ENCODE measurements at places on chromosomes 13 and 19. TPM values are rescaled to one million over a fixed set of nuclear protein-coding genes. Genes with fewer than 3 reads are reported as not detected.

GRCh38 chr19:7534531-7535046, 928 bp upstream of the PNPLA6 start:
- DNase-seq = peak; percentile 67

GRCh38 chr13:78085434-78086225, 167.0 kb upstream of the EDNRB start:
- DNase-seq = no peak

- peak; percentile 64 for DNase-seq
Observed at GRCh38 chr19:44552324-44552723, 22.8 kb upstream of the CEACAM20 start.

DNA sequence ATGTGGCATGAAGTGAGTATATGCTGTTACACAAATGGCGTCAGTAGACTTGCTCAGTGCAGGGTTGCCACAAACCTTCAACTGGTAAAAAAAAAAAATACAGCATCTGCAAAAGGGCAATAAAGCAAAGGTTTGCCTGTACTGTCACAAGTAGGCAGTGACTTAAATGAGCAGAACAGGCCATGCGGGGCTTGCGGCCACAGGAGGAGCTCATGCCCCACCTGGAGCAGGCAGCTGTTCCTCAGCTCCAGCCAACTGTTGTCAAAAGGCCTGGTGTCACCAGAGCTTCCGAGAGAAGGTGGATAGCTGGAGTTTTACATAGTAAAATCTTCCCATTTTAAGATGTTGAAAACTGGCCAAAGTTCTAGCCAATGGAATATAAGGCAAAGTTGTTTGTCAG, 7.7 kb downstream of the ATP7B start:
- DNase-seq = no peak

DNA sequence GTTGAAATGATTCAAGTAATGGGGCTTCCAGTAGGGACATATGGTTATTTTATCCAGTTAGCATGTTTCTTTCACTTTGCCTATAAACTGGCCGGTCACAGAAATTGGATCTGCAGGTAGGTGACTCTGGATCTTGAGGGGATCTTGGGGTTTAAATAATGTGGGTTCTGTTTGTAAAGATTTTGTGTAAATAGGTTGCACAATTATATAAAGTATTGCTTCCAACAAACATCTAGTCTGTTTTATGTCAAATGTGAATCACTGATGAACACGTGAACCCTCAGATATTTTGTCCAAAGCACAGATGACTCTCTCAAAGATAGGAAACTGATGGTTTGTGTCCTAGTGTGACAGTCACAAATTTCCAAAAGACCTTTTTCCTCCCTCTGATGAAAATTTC, 98.4 kb downstream of the ZIC5 start:
- no peak for DNase-seq

GRCh38 chr19:41709951-41710645, 1.7 kb downstream of the CEACAM5 start:
- no peak for DNase-seq

GRCh38 chr19:15838351-15838750, 22.9 kb upstream of the OR10H1 start:
- DNase-seq = no peak

DNA sequence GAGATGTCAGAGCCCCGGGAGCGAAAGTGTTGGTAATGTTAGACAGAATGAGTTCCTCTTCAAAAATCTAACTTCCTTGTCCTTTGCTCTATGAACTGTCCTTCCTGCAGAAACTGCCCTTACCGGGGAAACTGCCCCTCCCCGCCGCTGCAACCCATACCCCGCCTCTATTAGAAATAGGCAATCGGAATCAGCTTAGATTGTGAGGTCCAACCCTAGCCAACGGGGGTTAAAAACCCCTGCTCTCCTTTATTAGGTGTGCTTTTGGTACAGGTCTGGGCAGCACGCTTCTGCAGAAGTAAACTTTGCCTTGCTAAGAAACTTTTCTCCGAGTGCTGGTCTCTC, 11.5 kb upstream of the CAPNS1 start:
- DNase-seq = no peak

- DNase-seq = no peak
Observed at GRCh38 chr19:40280608-40281221, 4.4 kb downstream of the AKT2 start.

DNA sequence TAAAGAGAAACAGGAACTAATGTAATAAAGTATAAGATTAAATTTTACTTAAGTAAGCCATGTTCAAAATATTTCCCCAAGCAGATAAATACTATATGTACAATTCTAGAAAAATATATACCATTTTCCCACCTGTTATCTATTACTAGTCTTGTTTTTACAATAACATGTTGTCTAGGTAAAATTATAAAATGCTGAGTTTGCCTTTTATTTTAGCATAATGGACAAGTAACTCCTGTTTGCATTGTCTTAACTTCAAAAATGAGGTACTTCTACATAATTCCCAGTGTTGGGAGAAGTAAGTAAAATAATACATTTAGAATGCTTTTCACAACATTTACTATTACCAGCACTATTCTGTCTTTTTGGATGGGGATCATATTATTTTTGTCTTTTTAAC, 800.5 kb downstream of the SLITRK6 start:
- DNase-seq = no peak

DNA sequence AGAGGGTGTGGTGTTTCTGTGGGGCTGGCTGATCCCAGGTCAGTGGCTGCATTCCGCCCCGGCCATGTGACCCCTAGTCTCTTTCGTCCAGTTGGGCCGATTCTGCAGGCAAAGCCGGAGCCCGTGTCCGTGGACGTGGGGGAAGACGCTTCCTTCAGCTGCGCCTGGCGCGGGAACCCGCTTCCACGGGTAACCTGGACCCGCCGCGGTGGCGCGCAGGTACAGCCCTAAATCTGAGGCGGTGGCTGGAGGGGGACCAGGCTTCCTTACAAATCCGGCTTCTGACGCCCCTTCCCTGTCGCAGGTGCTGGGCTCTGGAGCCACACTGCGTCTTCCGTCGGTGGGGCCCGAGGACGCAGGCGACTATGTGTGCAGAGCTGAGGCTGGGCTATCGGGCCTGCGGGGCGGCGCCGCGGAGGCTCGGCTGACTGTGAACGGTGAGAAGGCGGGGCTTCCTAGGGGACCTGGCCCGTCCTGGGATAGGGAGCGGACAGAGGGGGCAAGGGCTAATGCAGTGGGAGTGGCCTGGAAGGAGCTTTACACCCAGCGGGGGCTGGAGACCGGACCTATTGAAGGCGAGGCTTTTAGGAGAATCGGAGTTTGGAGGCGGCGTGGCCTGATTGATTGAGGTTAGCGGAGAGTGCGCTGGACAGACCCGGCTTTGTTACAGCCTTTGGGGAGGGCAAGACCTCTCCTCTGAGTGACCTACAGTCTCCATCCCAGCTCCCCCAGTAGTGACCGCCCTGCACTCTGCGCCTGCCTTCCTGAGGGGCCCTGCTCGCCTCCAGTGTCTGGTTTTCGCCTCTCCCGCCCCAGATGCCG, 4.3 kb downstream of the KIRREL2 start:
- DNase-seq = no peak

DNA sequence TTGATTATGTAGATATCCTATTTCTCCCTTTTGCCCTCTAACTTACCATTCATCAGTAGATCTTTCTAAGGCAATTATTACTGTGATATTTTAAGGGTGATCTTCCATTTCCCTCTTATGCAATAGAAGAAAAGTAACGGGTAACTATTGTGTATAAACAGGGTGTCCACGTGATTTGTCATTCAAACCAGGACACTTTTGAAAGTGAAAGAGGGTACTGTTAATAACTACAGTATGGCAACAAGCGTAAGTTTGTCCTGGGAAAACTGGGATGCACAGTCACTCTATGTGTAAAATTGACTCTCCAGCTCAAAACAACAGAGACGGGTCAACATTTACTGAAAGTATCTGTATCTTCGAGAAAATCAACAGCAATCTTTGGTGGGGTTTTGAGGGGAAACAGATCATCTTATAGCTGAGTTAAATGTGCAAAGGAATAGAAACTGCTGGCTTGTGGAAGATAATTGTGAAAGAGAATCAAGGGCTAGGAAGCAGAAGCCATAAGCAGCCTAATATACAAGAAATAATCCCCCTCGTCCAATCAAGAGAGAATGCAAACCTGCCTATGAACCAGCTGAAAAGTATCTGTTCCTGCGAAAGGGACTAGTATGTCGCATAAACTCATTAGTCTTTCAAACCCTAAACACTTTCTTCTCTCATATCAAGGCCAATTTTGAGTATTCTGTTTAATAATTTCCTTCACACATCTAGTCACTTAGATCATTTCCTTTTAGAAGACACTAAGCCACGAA, 126.7 kb downstream of the FOXO1 start:
- no peak for DNase-seq

- no peak for DNase-seq
Observed at GRCh38 chr13:104796581-104796980, 1730.4 kb upstream of the SLC10A2 start.

DNA sequence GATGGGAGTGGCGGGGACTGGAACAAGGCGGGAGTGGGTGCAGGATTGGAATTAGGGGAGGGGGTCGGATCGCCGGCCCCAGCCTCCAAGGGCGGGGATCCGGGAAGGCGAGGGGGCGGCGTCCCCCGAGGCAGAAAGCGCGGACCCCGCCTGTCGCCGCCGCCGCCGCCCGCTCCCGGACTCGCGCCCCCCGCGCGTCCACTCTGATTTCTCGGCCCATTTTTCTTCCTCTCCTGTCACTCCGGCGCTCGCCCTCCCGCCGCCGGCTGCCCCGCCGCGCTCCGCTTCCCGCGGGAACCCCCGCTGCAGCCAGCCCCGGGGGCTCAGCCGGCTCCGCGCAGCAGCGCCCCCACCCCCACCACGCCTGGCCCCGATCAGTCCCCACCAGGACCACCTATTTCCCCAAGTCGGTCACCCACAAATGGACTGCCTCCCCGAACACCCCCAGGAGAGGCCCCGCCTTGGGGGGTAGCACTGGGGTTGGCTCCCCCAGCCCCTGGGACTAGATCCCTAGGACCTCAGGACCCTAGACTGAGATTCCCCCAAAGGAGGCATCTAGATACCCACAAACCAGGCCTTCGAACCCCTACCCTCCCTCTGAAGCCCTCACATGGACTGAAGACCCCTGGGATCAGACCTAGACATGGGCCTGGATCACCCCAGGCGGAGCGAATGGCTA, 12.6 kb upstream of the ERFL start:
- no peak for DNase-seq

DNA sequence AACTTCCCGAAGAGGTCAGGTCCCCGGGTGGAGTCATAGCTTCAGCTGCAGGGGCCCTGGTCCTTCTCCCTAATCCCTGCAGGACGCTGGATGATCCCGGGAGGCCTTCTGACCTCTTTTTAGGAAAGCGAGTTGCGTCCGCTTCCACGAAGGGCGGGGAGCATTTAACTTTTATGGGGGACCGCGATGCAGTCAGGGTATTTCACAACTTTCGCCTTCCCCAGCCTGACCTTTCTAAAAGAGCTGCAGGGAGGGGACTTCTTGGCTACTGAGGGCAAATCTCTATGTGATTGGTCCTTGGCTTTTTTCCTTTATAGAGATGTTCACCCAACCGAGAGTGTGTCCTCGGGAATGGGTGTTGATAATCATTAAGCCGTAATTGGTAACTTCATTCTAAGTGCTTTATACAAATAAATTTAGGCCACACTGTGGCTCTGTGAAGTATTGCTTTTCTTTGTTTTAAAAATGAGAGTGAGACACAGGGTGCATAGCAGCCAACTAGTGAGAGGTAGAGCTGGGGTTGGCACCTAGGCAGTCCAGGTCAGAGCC, 778 bp downstream of the ZNF230 start:
- peak; percentile 18 for DNase-seq

- peak; percentile 13 for DNase-seq
Observed at GRCh38 chr13:81051873-81052272, 710.9 kb upstream of the SPRY2 start.

GRCh38 chr19:30132343-30133075, 190.5 kb downstream of the URI1 start:
- no peak for DNase-seq

GRCh38 chr13:106466691-106467426, 68.6 kb downstream of the EFNB2 start:
- DNase-seq = no peak

DNA sequence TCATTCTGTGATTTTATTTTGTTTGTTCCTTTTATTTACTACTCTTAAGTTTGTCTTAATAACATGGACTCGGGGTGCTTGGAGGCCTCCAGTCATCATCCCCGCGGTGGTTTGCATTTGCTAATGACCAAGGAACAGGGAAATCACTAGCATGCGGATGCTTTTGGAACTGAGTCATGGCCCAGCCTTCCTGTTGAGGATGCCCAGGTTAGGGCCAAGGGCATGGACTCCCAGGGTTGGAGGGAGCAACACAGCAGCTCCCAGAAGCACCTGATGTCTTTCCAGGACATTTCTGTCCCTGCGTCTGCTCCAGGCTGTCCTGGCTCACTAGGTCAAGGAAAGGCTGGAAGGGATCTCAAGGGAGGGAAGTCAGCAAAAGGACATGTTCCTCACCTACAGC, 423.7 kb upstream of the TSHZ3 start:
- DNase-seq = peak; percentile 23

GRCh38 chr13:97417698-97418097, 16.3 kb upstream of the RAP2A start:
- DNase-seq = no peak

DNA sequence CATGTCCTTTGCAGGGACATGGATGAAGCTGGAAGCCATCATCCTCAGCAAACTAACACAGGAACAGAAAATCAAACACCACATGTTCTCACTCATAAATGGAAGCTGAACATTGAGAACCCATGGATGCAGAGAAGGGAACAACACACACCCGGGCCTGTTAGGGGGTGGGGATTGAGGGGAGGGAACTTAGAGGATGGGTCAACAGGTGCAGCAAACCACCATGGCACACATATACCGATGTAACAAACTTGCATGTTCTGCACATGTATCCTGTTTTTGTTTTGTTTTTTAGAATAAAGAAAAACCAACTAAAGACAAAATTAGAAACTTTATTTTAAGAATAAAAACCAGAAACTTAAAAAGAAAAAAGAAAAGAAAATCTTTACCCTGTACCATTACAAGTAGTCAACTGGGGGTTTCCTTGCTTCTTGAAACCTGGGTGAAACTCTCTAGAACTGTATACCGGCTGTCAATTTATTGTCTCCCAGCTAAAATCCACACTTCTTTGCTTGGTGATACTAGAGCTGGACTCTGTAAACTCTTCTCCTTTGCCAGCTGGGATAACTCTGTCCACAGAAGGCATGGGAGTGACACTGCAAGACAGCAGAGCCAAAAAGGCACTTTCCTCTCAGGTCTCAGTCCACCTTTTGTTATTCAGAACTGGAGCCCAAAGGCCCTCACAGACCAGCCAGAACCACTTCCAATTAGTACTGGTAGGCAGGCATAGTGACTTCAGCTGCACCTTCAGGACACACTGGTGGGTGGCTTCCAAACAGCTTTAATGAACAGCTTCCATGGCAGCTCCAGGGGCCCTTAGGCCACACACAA, 9.0 kb downstream of the MICU2 start:
- DNase-seq = no peak

ZNF486 gene
- total RNA-seq = 1.5 TPM

NCAN gene
- total RNA-seq = 0.03 TPM

ZNF724 gene
- 6.5 TPM for total RNA-seq

PRODH2 gene
- total RNA-seq = not detected

BRSK1 gene
- total RNA-seq = 7.6 TPM

LAIR2 gene
- not detected for total RNA-seq

CALR gene
- total RNA-seq = 1,453 TPM

NRTN gene
- total RNA-seq = 0.53 TPM

SIGLEC12 gene
- total RNA-seq = not detected

FGF22 gene
- total RNA-seq = not detected

NTF4 gene
- not detected for total RNA-seq

ZNF541 gene
- not detected for total RNA-seq

AMH gene
- total RNA-seq = 7.2 TPM

ZNF85 gene
- 9.3 TPM for total RNA-seq

URAD gene
- total RNA-seq = not detected

TEX101 gene
- not detected for total RNA-seq

CNOT3 gene
- total RNA-seq = 20.4 TPM

ZNF558 gene
- 0.11 TPM for total RNA-seq
